ENCODE measurements at places on chromosomes 7 and 10.

- no peak for DNase-seq
Observed at GRCh38 chr7:133255486-133255885, 2.6 kb downstream of the EXOC4 start.

- no peak for DNase-seq
Observed at GRCh38 chr10:124739986-124740368, 4.2 kb downstream of the FAM53B start.

- no peak for DNase-seq
Observed at GRCh38 chr10:114575417-114576131, 82.5 kb downstream of the ABLIM1 start.

DNA sequence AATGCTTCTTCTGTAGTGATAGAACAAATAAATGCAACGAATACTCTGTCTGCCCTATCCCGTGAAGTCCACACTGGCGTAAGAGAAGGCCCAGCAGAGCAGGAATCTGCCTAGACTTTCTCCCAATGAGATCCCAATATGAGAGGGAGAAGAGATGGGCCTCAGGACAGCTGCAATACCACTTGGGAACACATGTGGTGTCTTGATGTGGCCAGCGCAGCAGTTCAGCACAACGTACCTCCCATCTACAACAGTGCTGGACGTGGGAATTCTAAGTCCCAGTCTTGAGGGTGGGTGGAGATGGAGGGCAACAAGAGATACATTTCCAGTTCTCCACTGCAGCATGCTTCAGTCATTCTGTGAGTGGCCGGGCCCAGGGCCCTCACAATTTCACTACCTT, 45.8 kb downstream of the FIGNL1 start:
- DNase-seq: no peak

- DNase-seq: no peak
Observed at GRCh38 chr7:158649279-158649678, 55.3 kb downstream of the NCAPG2 start.

DNA sequence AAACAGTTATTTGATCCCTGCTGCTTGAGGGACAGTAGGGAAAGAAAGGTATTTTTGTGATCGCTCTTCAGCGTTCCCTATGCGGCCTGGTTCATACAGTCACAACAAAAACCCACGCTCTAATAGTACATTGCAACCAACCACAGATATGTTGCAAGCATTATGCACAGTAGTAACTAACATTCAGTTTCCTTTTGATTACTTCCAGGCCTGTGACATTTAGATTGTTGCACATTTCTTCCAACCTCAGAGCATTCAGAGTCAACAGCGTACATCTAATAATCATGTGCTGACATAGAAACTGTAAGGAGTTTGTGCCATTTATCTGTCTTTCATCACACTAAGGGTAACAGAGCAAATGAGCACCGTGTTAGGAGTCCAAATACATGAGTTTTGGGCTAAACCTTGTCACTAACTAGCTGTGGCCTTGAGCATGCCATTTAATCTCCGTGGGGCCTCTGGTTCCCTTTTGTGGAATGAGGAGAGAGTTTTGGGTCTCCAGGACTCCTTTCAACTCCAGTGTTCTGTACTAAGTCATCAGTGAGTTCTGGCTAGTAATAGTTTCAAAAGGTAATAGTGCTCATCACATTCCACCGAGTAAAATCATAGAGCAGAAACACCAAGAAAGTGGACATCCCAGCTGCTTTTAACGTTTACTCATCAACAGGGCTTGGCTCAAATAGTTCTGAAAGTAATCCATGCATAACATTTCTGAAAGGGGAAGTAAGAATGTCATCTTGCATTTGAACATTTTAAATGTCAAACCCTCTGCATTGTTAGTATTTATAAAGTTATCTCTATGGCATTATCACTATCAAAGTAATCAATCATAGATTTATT, 99.0 kb upstream of the FZD1 start:
- DNase-seq: no peak

GRCh38 chr10:91385306-91386085, 24.6 kb upstream of the HECTD2 start:
- no peak for DNase-seq

DNA sequence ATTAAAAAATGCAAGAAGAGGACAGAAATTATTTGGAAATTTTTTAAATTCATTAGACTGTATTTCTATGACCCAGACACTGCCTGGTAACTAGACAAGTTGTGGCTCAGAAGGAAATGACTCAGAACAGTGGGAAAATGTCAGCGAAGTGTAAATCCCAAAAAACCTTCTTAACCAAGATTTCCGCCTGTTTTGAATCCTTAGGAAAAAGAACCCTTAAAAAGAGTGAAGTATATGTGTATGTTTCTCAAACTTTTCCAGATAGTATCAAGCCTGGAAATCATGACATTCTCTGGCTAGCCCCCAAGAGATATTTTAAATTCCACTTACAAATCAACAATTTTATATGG, 42.7 kb upstream of the PLXNA4 start:
- DNase-seq: no peak

GRCh38 chr7:38411404-38411803, 138.0 kb upstream of the TARP start:
- DNase-seq: peak; percentile 29

GRCh38 chr10:8435186-8436055, 380.9 kb downstream of the GATA3 start:
- DNase-seq: peak; percentile 39

DNA sequence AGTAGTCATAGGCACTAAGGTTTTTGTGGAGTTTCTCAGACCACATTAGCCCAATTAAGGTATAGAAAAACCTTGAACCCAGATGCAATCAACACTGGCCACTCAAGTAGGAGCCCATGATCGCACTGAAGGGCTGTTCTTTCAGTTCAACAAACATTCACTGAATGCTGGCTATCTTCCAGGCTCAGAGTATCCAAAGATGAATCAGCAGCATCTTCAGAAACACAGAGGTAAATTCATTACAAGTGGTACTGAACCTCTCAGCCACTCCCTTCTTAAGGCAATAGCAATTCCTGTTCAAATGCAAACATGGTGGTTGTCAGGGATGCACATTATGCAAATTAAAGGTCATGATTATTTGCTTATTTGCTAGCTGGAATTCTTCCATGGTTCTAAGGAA, 17.1 kb downstream of the KCNK18 start:
- peak; percentile 4 for DNase-seq

DNA sequence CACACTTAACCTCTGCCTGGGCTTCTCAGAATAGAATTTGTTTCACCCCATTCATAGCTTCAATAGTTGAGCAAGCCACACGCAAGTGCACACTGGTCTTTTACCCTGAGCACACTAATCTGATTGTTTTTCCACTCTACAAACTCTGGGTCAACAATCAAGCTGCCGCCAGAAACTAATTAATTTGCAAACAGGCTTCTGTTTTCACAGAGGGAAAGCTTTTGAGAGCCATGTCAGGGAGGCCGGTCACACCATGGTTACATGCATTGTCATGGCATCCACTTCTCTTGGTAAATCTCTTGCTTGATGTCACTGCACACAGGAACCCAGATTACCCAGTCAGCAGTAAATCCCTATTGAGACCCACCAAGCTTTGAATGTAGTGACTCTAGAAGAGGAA, 154.2 kb downstream of the SEMA3A start:
- DNase-seq: peak; percentile 25

DNA sequence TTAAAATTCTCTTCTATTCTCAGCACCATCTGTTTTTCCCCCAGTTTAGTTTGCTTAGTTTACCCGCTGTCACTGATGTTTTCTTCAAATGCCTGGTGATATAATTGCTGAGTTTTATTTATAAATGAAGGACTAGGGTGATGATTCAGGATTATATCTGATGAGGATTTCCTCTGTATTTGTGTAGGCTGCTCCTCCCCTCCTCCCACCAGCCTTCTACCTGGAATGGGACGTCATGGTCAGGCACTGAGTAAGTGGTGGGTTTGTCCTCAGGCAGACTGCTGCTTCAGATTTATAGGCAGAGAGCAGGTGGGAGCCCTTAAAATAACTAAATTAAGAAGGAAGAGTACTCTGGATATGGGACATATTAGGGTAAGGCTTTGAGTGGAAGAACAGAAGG, 35.8 kb downstream of the PALS2 start:
- DNase-seq: no peak

- DNase-seq: no peak
Observed at GRCh38 chr7:159145490-159145855, 806 bp upstream of the VIPR2 start.

DNA sequence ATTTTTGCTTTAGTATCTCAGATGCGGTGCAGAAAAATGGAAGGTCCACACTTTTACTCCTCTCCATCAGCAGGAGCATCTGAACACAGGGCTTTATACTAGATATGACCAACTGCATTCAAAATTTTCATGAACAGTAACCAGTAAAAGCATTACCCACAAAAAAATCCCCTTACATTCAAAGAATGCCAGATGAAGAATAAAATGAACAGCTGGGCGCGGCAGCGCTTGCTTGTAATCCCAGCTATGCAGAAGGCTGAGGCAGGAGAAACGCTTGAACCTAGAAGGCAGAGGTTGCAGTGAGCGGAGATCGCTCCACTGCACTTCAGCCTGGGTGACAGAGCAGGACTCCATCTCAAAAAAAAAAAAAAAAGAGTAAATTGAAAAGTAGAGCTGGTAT, 3.1 kb downstream of the SAR1A start:
- no peak for DNase-seq

- DNase-seq: no peak
Observed at GRCh38 chr7:73435471-73436009, 2.0 kb downstream of the FZD9 start.

DNA sequence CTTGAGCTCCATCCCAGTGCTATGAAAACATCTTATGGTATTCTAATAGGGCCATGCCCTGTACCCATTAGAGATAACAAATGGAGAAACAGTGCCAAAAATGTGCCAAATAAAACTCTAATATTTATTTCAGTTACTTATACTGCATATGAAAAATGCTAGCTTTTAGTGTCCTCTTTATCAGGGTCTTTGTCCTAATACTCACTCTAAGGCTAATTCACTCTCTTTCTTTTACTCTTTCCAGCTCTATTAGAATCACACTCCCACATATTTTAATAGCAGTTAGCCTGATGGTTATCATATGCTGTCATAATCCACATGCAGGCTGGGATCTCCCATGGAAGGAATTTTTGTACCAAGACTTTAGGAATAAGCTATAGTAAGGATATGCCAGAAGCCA, 408.4 kb downstream of the ETV1 start:
- no peak for DNase-seq

- no peak for DNase-seq
Observed at GRCh38 chr10:71084061-71084817, 128.1 kb upstream of the UNC5B start.

DNA sequence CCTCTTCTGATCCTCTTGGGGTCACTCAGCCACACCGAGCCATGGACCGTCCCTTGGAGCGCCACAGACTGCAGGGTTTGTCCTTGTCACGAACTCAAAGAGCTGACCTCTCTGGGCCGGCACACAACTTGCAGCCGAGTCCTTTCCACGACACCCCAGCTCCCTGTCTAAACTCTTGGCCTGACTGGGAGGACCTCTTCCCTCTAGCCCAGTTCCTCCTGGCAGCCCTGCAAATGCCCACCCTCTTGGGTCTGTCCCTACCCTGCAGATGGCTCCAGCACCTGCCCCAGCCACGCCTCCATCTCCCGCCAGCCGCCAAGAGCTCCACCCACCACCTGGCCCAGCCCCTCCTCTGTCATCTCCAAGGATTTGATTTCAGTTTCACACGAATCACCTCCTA, 339.2 kb downstream of the DNAJB6 start:
- no peak for DNase-seq

GRCh38 chr7:72112530-72112929, 299.6 kb downstream of the CALN1 start:
- DNase-seq: no peak

DNA sequence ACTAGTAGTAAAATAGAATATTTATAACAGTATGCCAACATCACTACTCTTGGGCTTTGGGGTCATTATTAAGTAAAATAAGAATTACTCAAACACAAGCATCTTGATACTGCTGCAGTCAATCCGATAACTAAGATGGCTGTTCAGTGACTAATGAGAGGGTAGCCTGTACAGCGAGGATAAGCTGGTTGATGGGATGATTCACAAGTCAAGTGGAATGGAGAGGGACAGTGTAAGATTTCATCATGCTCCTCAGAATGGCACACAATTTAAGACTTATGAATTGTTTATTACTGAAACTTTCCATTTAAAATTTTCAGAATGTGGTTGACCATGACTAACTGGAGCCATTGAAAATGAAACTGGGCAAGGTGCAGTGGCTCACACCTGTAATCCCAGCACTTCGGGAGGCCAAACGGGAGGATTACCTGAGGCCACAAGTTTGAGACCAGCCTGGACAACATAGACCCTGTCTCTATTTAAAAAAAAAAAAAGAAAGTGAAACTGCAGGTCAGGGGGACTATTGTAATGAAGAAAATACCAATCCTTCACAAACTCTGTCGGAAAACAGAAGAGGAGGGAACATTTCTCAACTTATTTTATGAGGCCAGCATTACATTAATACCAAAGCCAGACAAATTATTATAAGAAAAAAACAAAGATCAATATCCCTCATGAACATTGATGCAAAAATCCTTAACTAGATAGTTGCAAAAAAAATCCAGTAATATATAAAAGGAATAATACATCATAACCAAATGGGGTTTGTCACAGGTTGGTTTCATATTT, 11.2 kb downstream of the AVL9 start:
- DNase-seq: peak; percentile 37

- no peak for DNase-seq
Observed at GRCh38 chr10:11827414-11827813, 4.3 kb downstream of the PROSER2 start.

- no peak for DNase-seq
Observed at GRCh38 chr10:12508165-12508564, 158.8 kb downstream of the CAMK1D start.

DNA sequence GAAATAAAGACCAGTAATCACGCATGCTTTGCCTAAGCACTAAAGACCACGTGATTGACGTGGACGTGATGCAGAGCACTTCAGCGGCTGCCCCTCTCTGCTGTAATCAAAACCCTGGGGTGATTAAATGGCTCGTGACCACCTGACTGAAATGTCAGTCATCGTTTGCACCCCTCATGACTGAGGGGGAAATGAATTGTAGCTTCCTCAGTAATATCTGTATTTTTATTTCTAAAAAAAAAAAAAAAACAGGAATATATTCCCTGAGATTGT, 148.1 kb upstream of the RSU1 start:
- no peak for DNase-seq

DNA sequence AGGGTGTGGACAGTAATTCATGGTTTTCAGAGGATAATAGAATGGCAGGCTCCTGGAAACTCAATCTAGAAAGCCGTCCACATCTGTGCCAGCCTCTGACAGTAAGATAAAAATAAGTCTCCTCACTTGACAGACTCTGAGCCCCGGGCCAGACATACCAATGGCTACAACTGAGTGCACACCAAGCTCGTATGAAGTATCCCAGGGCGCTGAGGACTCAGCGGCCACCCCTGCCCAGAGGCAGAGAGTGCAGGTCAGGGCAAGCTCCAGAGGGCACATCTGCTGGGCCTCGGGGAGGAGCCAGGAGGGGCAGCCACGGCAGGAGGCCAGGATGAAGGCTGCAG, 262.8 kb upstream of the TCERG1L start:
- no peak for DNase-seq

GRCh38 chr10:19847321-19847720, 31.1 kb downstream of the PLXDC2 start:
- DNase-seq: no peak

GRCh38 chr7:123607423-123607975, 5.9 kb downstream of the ASB15 start:
- DNase-seq: no peak

GRCh38 chr10:33273295-33274002, 61.0 kb downstream of the NRP1 start:
- peak; percentile 39 for DNase-seq

Data from SW480 (cell line).